Esophagus squamous epithelium (tissue), 5 donors: ENCODE measurements at places on chromosomes 3 and 15.

DNA sequence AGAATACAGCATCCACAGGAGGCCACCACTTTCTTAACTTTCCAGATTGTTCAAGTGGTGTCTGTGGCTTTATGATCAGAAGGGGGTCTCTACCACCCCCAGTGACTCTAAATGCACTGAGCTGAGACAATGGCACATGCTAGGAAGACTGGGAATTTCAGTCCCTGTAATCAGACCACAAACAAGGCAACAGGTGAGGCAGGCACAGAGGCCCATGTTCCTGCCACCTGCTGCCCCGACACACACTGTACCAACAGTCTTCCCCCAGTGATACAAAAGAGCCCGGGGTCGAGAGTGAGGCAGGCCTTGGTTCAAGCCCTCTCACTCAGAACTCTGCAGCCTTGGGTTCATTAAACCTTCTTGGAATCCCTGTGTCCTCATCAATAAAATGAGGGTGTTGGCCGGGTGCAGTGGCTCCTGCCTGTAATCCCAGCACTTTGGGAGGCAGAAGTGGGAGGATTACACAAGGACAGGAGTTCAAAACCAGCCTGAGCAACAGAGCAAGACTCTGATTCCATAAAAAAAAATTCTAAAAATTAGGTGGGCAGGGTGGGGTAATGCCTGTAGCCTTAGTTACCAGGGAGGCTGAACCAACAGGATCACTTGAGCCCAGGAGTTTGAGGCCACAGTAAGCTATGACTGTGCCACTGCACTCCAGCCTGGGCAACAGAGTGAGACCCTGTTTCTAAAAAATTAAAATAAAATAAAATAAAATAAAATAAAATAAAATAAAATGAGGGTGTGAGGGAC is 55.8 kb downstream of the ADCY5 start:
- DNase-seq = no peak

GRCh38 chr15:89441295-89441812 is 55.0 kb downstream of the RHCG start:
- DNase-seq = no peak

GRCh38 chr3:186640473-186640818 is 247 bp downstream of the FETUB start:
- DNase-seq = no peak

- DNase-seq = no peak
Measured at GRCh38 chr3:128453501-128454309, 13.0 kb downstream of the DNAJB8 start.

DNA sequence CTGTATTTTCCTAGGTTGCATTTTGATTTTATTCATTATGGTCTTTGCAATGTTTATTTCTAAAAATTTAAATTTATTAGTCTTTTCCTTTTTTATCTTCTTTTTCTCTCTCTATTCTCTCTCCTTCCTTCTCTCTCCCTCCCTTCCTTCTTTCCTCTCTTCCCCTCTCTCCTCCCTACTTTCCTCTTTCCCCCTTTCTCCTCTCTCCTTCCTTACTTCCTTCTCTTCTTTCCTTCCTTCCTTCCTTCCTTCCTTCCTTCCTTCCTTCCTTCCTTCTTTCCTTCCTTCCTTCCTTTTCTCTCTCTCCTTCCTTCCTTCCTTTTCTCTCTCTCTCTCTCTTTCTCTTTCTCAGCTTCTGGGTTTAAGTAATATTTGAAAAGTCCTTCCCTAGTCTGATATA is 72.8 kb upstream of the RASGRF1 start:
- no peak for DNase-seq

- DNase-seq = no peak
Measured at GRCh38 chr3:99332718-99333117, 305.7 kb upstream of the COL8A1 start.

GRCh38 chr3:24259901-24260512 is 234.6 kb downstream of the THRB start:
- no peak for DNase-seq

GRCh38 chr15:59491062-59491461 is 53.1 kb downstream of the FAM81A start:
- no peak for DNase-seq

DNA sequence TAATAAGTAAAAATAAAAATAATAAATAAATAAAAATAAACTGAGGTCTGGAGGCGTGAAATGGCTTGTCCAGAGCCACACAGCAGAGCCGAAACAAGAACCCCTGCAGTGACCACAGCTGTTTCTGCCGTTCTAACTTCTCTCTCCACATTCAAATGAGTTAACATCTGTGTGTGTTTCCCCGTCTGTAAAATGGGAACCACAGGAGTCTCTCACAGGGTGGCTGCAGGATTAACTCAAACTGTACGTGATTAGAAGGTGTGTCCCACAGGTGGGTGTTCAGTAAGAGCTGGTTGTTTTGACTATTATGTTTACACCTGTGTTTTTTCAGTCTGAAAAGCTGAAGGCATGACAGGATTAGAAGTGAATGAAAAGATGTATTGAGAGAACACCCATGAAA is 27.0 kb upstream of the MUC4 start:
- DNase-seq = no peak

GRCh38 chr3:42080453-42080872 is 10.7 kb upstream of the TRAK1 start:
- no peak for DNase-seq

DNA sequence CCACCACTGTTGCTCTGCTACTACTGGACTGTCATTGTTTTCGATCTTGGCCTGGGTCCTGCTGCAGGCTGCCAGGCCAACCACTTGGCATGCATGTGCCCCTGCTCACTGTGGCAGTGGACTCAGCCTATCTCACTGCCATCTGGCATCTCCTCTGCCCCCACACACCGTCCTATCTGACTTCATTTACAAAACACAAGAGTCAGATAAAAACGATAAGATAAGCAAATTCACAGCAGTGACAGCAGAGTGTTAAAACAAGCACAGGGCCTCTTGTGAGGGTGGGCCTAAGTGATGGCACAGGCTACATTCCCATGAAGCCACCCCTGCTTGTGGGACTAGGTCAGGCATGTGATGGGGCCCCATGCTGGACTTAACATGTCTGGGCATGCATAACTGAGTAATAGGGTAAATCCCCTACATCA is 68.1 kb downstream of the CRYGS start:
- DNase-seq = no peak

DNA sequence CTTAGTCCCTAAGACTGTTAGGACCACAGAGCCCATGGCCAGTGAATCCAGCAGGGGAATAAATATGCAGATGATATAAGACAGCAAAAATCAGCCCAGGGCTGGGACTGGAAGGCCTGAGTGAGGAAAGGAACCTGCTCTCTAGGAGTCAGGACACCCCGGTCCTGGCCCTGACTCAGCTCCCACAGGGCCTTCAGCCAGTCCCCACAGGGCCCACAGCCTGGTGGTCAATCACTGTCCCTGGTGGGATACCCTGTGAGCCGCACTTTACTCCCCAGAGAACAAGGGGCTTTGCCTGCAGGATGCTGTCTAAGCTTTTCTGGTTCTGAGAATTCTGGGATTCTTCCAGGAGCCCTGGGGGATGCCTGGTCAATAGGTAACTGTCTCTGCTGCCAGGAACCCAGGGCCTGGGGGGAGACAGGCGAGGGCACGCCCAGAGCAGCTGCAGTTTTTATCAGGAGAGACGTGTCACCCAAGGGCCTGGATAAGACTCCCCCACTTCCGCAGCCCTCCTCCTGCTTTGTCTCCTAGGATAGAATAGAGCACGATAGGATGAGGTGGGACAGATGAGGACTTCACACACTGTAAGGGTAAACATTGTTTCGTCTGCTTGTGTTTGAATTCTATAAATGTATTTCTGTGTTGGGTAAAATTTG is 49.5 kb upstream of the MCF2L2 start:
- DNase-seq = no peak

DNA sequence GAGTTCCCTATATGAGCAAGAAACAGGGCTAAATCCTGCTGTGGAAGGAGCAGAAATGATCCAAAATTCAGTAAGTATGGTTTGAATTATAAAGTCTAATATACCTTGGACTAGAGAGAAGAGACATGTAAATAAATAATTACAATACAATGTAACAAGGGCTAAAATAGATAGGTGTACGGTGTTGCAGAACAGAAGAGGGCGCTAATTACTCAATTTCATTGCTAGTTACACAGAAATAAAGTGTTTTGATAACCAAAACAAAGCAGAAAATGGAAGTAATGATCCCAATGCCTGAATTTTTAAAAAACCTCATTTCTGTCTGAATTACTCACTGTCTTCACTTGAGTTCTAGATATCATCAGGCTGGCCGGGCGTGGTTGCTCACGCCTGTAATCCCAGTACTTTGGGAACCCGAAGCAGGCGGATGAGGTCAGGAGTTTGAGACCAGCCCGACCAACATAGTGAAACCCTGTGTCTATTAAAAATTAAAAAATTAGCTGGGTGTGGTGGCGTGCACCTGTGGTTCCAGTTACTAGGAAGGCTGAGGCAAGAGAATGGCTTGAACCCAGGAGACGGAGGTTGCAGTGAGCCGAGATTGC is 8.3 kb upstream of the PLCH1 start:
- DNase-seq = no peak

GRCh38 chr15:81789403-81789802 is 256.4 kb downstream of the MEX3B start:
- no peak for DNase-seq

DNA sequence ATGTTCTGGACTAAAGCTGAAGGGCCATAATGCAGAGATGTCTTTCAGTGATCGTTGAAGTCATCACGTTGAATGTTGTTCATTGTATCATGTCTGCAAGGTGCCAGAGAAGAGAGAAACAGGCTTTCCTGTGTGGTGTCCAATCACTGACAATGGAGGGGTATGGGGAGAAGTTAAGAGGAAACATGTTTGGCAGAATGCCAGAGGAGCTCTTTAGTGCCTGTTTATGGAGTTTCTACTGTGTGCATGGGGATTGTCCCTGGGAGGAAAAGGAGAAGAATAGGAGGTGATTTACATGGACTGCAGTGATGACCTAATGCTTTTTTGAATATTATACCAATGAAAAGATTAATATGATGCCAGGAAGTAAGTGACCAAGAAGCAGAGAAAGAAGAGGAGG is 11.7 kb downstream of the SCAANT1 start:
- no peak for DNase-seq

- DNase-seq = no peak
Measured at GRCh38 chr15:43911235-43911781, 84.5 kb downstream of the WDR76 start.

DNA sequence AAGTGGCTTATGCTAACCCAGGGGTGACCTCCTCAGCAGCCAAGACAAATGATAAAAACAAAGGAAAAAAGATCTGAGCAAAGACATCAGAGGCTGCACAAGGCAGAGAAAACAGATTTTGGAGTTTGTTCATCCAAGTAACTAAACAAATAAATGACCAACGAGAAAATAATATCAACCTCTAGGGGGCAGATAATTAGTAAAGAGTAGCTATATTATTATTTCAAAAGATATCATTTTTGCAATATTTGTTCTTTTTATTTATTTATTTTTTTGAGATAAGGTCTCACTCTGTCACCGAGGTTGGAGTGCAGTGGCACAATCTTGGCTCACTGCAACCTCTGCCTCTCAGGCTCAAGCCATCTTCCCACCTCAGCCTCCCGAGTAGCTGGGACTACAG is 101.8 kb downstream of the PCCB start:
- no peak for DNase-seq

- no peak for DNase-seq
Measured at GRCh38 chr3:183953471-183954070, 64.1 kb downstream of the ABCC5 start.

- no peak for DNase-seq
Measured at GRCh38 chr15:64949383-64950186, 37.9 kb downstream of the ANKDD1A start.
